ENCODE measurements at places on chromosomes 5 and 9. TPM values are rescaled to one million over a fixed set of nuclear protein-coding genes. Genes with fewer than 3 reads are reported as not detected.

DMRT3 gene
- 0.24 TPM for total RNA-seq

- DNase-seq: no peak
Observed at GRCh38 chr5:129124608-129125007, 30.1 kb downstream of the ISOC1 start.

NPDC1 gene
- 47.4 TPM for total RNA-seq

- DNase-seq: no peak
Observed at GRCh38 chr9:18294229-18294628, 179.7 kb upstream of the ADAMTSL1 start.

DNA sequence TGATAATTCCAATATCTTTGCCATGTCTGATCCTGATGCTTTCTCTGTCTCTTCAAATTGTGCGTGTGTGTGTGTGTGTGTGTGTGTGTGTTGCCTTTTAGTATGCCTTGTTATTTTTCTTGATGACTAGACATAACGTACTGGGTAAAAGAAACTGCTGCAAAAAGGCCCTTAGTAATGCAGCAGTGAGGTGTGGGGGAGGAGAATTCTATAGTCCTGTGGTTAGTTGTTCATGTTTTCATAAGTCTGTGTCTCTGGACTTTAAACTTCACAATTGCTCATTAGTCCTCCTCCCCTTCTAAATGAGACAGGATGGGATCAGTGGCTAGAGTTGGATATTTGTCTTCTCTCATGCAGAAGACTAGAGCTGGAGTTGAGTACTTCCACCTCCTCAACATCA lies 346.2 kb upstream of the IRX1 start:
- no peak for DNase-seq

CREBRF gene
- total RNA-seq: 9.6 TPM

- no peak for DNase-seq
Observed at GRCh38 chr5:33929925-33930690, 6.1 kb upstream of the RXFP3 start.

GRCh38 chr9:37417252-37417803 lies 5.2 kb upstream of the GRHPR start:
- DNase-seq: no peak

SPRY4 gene
- total RNA-seq: 1.9 TPM

BHMT2 gene
- total RNA-seq: not detected

GRCh38 chr5:34659168-34659567 lies 3.0 kb downstream of the RAI14 start:
- no peak for DNase-seq

- DNase-seq: peak; percentile 13
Observed at GRCh38 chr9:15416880-15417279, 5.8 kb upstream of the SNAPC3 start.

ENHO gene
- total RNA-seq: 1.1 TPM

GRCh38 chr9:5438301-5439162 lies 807 bp upstream of the PLGRKT start:
- no peak for DNase-seq

- DNase-seq: no peak
Observed at GRCh38 chr9:95094002-95094401, 223.5 kb downstream of the FANCC start.

DNA sequence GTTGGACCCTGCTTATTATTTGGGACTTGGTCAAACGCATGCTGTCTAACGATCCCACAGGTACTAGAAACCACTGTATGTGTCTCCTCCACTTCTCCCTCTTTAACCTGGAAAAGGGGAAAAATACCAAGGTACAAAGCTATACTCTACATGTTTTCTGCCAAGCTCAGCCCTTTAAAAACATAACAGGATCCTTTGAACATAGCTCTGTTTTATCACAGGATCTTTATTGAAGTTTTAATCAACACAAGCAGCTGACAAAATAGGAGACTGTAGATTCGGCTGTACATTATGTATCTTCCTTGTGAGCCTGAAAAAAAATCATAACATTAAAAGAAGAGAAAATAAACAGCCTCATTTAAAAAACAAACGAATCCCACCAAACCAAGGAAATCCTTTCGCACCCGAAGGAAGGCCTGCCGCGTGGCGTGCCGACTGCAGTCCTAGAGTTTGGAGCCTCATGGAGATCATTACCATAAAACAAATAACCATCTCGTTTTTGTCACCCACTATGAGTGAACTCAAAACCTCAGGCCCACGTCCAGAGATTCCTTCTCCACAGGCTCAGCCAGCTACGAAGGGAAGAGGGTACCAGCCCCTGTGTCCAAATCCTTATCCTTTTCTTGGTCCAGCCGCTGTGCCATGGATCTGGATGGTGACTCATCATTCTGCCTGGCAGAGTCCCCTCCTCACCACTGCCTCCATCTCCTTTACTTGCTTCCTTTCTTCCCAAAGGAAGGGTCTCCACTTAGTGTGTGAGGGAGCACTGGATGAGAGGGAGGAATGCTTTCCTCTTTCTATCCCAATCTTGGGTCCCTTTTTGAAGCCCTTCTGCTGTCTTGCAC lies 651.1 kb downstream of the CCDC171 start:
- peak; percentile 32 for DNase-seq

- DNase-seq: no peak
Observed at GRCh38 chr5:87147441-87147840, 120.2 kb upstream of the RASA1 start.

FST gene
- 20.4 TPM for total RNA-seq

SLCO4C1 gene
- not detected for total RNA-seq

- DNase-seq: no peak
Observed at GRCh38 chr5:142189813-142190212, 81.2 kb downstream of the NDFIP1 start.

ANKDD1B gene
- total RNA-seq: not detected

SLC34A1 gene
- total RNA-seq: 0.05 TPM

DNA sequence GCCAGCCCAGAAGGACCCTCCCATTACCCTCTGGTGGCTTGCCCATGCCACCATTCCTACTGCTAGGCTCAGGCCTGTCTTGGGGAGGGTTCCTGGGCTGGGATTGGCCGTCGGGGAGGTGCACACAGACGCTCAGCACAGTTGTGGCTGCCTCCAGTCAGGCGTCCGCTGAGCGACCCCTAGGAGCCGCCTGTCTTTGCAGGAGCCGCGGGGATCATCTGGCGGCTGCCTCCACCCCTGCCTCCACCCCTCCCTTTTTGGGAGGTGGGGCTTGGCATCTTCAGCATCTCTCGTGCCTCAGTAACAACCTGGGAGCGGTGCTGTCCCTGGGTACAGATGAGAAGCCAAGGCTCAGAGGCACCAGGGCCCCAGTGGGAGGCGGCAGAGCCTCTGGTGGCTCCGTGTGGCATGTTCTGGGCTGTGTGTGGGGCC lies 39.6 kb downstream of the RXRA start:
- peak; percentile 88 for DNase-seq

DNA sequence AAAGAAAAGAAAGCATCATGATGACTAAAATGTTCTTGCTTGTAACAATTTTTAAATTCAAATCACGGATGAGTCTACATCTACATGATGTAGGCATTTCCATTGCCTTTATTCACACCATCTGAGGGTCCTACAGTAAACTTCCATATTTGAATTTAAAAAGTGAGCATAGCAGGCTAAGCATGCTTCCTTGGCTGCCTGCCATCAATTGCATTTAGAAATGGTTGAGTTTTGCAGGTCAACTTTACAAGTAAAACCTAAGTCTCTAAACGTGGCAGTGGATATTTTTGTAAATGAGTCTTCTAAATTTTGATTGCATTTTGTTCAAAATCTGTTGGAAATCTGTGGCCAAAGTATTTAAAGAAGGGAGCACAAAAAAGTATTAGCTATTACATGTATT lies 136.5 kb upstream of the PTCH1 start:
- DNase-seq: no peak

DNA sequence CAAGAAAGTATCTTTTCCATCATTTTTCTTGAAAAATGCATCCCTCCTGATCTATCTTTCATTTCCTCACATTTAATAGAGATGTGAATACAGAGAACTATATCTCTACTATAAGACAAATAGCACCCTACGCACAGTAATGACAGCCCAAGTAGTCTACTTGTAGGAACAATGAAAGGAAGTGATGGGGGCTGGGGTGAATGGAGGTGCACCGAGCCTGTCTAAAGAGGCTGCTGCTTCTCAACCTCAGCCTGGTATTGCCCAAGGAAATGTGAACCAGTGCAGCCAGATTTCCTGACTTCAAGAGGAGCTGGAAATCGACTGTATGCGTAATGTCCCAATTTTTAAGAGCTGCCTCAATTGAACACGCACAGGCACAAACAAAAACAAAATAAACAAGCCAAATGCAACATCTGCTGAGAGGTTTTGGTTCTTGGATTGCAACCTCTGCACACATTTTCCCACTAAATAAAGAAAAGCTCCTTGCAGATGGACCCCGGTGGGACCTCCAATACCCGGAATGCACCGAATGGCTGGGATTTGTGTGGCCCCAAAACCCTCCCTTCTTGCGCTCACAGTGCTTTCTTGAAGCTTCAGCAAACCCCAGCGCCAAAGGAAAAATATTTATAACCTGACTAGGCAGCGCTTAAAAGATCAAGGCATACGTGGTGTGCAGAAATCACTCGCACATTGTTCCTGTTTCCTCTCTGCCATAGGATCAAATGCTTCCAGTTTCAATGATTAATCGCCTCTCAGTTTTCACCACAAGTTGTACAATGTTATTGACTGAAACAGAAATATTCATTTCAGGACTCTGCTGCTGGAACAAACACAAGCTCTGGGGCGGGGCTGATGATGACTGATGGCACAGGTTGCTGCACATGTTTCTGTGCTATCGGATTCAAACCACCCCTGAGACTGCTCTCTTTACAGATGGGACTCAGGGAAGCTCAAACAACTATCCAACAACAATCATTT lies 68.3 kb downstream of the KCNIP1 start:
- DNase-seq: no peak

RLN2 gene
- not detected for total RNA-seq

PTGS1 gene
- total RNA-seq: not detected

GRCh38 chr5:93567424-93567823 lies 13.6 kb downstream of the NR2F1-AS1 start:
- no peak for DNase-seq

SHB gene
- 15.1 TPM for total RNA-seq

DNA sequence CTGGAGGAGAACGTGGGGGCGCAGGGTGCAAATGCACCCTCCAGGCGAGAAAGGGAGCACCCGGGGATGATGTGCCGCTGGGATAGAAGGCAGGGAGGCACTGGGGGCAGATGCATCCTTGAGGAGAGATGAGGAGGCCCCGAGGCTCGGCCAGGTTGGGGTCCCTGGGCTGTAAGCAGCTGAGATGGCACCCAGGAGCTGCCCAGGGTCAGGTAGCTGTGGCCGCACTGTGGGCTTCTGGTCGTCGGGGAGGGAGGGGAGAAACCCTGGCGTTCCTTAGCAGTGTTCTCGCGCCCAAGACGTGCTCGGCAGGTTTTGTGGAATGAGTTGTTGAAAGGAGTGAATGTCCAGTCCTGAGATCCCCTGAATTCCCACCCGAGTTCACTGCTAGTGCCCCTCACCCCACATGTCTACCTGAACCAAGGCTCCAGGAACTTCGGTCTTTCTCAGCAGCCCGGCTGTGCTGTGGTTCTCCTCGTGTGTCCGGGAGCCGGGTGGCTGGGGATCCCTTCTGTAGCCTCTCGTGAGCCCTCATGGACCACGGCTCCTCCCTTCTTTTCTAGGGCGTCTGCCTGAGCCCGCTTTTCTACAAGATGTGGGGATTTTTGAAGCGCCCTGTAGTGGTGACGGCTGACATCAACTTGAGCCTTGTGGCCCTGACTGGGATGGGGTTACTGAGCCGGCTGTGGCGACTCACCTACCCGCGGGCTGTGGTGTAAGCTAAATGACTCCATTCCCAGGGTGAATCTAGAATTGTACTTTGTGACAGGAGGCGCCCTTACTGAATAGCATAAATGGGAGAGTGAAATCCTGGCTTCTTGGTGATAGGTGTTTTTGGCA lies 1.1 kb downstream of the POMT1 start:
- peak; percentile 19 for DNase-seq

- DNase-seq: no peak
Observed at GRCh38 chr9:13621872-13622564, 342.5 kb upstream of the MPDZ start.

TNFSF15 gene
- total RNA-seq: 0.14 TPM

GRCh38 chr9:130535818-130536521 lies 43.4 kb upstream of the FUBP3 start:
- no peak for DNase-seq

FBP1 gene
- not detected for total RNA-seq

GRCh38 chr5:172097356-172097755 lies 90.7 kb downstream of the STK10 start:
- DNase-seq: no peak

- no peak for DNase-seq
Observed at GRCh38 chr5:65914641-65915196, 11.7 kb upstream of the ERBIN start.

DNA sequence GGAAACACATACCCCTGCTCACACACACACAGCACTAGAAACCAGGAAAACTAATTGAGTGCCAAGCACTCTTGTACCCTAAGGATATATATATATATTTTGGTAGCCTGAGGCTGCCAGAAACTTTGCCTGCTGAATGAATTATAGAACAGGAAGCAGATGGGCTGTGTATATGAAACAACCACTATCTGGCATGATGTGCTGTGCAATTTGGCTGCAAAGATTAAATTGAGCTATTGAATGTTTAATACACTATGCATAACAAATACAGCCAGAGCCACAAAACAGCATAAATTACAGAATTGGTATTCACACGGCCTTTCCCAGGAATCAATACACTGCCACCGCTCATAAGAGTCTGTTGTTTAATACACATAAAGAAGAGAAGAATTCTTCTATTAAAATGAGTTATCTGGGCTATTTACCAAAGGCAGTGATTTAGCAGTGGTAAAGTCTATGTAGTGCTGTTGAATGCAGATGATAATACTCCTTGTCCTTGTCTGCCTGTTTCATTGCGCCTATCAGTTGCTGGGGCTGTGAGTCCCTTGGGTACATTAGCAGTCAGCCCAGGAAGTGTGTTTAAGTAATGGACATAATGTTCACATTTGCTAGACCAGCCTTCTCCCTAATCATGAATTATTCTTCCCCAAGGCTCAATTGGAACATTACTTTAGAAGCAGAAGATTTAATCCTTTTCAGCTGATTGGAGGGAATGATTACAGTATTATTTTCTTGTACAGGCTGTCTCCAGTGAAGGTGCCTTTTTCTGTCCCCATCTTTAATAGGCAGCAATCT lies 294.3 kb downstream of the TLE1 start:
- DNase-seq: no peak

ENG gene
- total RNA-seq: 35.4 TPM

BTNL8 gene
- 0.71 TPM for total RNA-seq

DNA sequence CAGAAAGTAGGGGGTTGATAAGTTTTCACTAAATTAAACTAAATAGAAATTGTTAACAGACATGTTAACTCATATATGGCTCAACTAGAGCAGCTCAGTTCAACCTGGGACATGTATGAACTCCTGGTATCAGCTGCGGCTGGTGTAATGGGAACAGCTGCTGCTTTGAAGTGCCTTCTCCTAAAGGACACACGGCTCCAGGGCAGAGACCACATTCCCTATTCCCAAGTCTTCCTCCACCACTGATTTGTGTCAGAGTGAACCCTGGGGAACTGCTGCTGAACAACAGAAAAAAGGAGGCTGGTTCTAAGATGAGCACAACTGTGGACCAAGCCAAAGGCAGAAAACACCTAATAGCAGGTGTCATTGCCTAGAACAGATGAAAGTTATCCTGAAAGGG lies 71.1 kb downstream of the MAPKAP1 start:
- no peak for DNase-seq

PTGER4 gene
- 4.0 TPM for total RNA-seq

GRCh38 chr9:115162946-115163345 lies 45.0 kb upstream of the TNC start:
- no peak for DNase-seq

ADAMTS16 gene
- 3.4 TPM for total RNA-seq

ZDHHC11 gene
- 1.0 TPM for total RNA-seq

- no peak for DNase-seq
Observed at GRCh38 chr5:32814620-32815019, 103.5 kb downstream of the NPR3 start.
